ENCODE measurements at places on chromosomes 6 and 20.

DNA sequence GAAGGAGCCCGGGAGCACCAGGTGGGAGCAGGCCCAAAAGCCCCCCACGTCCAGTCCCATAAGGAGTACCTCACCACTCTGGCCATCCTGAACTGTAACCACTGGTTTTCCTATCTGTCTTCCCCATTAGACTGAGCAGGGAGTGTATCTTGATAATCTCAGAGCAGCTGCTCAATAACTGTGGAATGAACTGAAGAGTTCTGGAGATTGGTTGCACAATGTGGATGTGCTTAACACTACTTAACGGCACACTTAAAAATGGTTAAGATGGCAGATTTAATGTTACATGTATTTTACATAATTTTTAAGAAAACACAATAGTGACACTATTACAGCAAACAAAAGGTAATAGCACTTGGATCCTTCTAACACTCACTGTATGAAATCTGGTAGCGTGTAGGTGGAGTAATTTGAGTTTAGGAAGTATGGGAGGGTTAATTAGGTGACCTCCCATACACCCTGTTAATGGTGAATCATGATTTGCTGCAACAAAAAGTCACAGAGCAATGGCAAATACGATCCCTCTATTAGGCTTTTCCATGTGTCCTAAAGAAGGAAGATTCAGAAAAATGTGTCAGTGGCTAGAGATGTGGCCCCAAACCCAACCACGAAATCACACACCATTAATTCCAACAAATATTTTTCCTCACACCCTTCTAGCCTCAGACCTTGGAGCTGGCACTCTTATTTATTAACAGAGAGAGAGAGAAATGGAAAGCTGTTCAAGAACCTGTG, 18.4 kb downstream of the TRAM2 start:
- DNase-seq, result no peak

GRCh38 chr6:16229700-16230099, 8.7 kb upstream of the GMPR start:
- DNase-seq, result no peak

DNA sequence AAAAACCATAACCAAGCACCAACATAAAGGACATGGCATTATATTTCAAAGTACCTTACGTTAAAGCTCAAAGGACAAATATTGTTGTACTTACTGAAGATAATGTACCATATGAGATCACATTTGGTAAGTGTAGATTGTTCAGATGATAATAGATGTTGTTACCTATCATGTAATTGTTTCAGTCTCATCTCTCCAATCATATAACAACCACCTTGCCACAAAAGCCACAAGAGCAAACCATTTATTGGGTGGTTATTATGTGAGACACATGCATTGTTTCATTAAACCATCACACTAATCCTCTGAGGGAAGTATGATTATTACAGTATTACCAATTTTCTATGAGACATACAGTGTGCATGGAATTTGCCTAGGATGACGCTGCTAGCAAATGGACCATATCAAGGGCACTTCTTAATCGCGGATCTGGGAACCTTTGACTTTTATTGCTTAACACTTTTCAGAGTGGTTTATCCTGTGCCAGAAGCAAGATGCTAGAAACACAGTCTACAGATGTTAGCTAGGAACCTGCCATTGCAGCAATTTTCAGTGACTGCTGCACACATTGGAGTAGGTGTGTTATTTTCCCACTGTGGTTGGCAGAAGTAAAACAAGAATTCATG, 149.8 kb upstream of the AKIRIN2 start:
- DNase-seq, result no peak

DNA sequence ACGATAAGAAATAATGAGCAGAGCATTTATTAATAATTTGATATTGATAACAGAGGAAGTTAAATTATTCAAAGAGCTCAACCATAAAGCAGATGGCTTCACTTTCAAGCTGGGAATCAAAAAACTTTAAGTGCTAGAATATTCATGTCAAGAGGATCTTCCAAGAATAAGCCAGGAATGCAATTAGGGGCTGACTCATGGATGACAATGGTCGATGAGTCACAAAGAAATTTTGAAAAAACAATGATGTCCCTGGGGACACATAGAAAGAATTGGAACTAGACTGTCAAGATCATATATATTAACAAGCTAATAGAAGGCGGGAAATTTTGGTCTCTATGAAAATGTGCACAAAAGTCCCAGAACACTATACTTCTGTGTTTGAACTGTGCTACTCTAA, 304.1 kb downstream of the LAMA2 start:
- no peak for DNase-seq

GRCh38 chr6:125197795-125198269, 44.3 kb downstream of the TPD52L1 start:
- DNase-seq, result no peak

GRCh38 chr6:33860706-33861474, 57.1 kb upstream of the MLN start:
- DNase-seq, result no peak

DNA sequence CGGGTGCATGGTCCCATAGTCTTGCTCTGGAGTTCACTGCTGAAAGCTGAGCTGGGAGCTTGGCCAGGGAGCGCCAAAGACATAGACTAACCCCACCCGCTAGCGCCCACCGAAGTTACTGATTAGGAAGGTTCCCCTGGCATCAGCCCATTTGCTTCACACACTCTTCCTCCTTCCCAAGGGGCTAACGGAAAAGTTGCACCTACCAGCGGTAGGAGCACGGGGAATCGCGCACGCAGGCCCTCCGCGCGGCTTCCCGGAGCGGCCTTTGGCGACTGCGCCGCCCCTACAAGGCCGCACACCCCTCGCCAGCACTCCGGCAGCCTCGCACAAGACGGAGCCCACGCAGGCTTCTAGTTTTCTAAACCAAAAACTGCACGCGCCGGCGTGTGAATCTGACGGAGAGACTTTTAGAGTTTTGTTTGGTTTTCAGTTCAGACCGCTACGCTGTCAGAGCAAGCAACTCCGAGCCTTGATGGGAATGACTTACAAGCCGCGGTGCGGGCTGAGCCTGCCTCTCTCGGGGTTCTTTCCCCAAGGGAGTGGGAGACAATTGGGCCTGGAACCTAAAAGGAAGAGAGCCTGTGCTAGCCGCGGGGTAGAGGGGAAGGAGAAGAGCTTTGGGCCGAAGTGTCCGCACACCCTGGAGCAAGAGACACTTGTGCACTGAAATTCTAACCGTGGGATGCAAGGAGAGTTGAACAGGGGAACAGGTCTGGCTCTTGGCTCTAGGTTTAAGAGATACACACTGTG, 891 bp upstream of the POU3F2 start:
- no peak for DNase-seq

DNA sequence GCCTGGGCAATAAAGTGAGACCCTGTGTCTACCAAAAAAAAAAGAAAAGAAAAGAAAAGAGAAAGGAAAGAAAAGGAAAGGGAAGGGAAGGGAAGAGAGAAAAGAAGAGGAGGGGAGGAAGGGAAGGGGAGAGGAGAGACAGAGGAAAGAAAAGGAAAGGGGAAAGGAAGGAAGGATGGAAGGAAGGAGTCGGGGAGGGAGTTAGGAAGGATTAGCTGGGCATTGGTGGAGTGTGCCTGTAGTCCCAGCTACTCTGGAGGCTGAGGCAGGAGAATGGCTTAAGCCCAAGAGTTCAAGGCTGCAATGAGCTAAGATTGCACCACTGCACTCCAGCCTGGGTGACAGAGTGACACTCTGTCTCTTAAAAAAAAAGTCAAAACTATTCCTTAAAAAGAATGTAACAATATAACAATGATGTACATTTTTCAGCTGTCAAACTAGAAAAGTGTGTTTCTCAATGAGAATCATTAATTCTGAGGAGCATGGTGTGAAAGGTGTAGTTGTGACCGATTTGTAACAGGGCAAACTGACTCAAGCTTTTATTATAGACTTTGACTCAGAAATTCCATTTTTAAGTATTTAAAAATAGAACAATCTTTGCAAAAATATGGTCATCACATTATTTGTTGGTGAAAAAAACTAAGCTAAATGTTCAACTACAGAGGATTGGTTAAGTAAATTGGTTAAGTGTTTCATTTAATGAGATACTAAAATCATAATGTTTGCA, 14.7 kb downstream of the SNRPB start:
- DNase-seq, result no peak

GRCh38 chr6:140160494-140160893, 786.0 kb upstream of the CITED2 start:
- DNase-seq, result no peak

DNA sequence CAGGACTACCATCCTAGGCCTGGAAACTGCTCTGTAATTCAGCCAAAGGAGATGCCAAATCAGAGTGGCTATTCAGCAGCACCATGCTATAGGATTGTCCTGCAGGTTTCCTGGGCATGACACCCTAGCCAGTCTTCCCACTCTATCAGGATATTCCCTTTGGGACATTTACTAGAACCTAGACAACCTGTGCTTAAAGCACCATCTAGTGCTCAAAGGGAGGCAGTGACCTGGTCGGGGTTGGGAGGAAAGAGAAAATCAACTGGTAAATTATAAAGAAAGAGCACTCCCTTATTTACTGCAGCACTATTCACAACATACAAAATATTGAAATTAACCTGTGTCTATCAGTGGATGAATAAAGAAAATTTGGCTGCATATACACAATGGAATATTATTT, 67.2 kb upstream of the SMLR1 start:
- DNase-seq, result no peak

GRCh38 chr6:166005944-166006899, 161.4 kb downstream of the TBXT start:
- DNase-seq, result no peak

DNA sequence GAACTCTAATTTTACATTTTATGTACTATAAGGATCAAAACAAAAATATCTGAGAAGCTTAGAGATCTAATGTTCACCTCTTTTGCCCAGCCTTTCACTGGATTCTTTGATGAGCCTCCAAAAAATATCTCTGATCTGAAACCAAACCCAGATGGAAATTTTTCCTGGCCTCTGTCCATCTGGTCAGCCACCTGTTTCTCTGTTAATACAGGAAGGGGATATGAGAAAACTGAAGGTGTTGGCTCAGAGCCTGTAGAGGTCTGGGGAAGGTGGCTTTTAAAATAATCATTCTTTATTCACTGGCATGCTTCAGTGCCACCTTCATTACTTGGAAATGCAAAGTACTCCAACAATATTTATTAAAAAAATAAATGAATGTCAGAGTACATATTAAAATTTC, 8.5 kb upstream of the MCM3 start:
- no peak for DNase-seq

DNA sequence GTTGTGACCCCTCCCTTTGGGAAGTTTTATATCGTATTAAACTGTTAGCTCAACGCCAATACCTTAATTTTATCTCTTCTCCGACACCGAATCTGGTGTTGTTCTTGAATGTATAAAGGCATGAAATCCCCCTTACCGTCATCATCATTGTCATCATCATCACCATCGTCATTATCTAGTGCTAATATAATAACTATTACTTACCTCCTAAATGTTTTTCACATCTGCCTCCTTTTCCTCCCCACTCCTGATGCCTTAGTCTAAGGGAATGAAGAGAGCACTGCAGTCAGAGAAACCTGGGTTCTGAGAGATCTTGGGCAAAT, 677 bp upstream of the ZBTB24 start:
- DNase-seq, result no peak

DNA sequence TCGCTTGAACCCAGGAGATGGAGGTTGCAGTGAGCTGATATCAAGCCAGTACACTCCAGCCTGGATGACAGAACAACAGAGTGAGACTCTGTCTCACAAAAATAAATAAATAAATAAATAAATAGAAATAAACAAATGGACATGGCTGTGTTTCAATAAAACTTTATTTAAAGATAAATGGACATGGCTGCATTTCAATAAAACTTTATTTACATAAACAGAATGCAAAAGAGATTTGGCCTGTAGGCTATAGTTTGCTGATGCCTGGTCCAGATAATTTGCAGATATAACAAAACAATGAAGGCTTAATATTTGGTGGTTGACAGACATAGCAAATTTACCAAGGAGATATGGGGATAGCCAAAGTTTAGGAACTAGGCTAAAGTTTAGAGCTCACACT, 66.8 kb downstream of the ZNF831 start:
- no peak for DNase-seq

DNA sequence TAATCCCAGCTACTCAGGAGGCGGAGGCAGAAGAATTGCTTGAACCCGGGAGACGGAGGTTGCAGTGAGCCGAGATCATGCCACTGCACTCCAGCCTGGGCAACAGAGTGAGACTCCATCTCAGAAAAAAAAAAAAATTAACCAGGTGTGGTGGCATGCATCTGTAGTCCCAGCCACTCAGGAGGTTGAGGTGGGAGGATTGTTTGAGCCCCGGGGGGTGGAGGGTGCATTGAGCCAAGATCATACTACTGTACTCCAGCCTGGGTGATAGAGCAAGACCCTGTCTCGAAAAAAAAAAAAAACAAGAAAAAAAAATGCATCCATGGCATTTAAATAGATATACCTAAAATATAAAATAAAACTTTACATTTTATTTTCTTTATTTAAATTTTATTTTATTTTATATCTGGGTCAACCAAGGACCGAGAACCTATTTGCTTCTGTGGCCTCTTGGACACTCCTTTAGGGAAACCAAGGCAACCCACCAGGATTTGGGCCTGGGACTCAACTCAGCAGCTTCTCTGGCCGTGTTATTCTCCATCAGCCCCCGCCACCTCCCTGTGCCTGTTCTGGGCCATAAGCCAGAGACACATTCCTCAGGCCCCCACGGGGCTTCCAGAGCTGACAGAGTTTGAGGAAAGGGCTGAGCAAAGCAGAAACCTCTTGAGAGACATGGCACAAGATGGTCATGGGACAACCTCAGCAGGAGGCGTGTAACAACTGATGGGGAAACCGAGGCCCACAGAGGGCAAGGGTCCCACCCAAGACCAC, 6.2 kb downstream of the SNTA1 start:
- no peak for DNase-seq

GRCh38 chr20:48007351-48007750, 222.1 kb upstream of the SULF2 start:
- DNase-seq, result no peak

DNA sequence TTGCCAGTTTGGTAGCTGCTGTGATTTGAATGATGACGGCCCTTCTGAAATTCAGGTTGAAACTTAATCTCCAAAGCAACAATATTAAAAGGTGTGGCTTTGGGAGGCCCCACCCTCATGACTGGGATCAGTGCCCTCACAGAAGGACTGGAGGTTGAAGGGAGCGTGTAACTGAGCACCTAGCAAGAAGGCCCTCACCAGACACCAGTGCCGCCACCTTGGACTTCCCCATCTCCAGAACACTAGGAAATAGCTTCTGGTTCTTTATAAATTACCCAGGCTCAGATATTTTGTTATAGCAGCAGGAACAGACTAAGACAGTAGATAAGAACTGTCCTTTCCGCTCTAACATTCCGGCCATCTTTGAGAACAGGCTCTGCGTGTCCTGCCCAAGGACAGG, 243.1 kb downstream of the DLL1 start:
- DNase-seq, result no peak
